GM23338 (cell line): ENCODE measurements at places on chromosomes 12 and 14. TPM values are rescaled to one million over a fixed set of nuclear protein-coding genes. Genes with fewer than 3 reads are reported as not detected.

Gene CMAS
- 61.2 and 62.9 TPM in 2 replicates for total RNA-seq

Gene LMNTD1
- not detected in 2 replicates for total RNA-seq

Gene PLEK2
- total RNA-seq = 1.0 TPM in 1 of 2 replicates, not detected in the other

Gene LGMN
- 83.5 and 120 TPM in 2 replicates for total RNA-seq

Gene AMHR2
- 0.24 TPM in 1 of 2 replicates, not detected in the other for total RNA-seq

Gene NAA25
- 49.0 and 63.6 TPM in 2 replicates for total RNA-seq

Gene OR2AP1
- not detected in 2 replicates for total RNA-seq

Gene ZC3H14
- total RNA-seq = 80.3 and 87.9 TPM in 2 replicates

Gene TAS2R43
- 2.6 and 2.7 TPM in 2 replicates for total RNA-seq

Gene RASSF8
- 30.6 and 30.8 TPM in 2 replicates for total RNA-seq

Gene MGST1
- 297 and 354 TPM in 2 replicates for total RNA-seq

Gene DPPA3
- total RNA-seq = 2.8 and 4.6 TPM in 2 replicates

- no peak for DNase-seq
Measured at GRCh38 chr14:51236314-51236713, 3.7 kb upstream of the TMX1 start.

GRCh38 chr14:67627519-67627918, 7.8 kb downstream of the ARG2 start:
- no peak for DNase-seq

DNA sequence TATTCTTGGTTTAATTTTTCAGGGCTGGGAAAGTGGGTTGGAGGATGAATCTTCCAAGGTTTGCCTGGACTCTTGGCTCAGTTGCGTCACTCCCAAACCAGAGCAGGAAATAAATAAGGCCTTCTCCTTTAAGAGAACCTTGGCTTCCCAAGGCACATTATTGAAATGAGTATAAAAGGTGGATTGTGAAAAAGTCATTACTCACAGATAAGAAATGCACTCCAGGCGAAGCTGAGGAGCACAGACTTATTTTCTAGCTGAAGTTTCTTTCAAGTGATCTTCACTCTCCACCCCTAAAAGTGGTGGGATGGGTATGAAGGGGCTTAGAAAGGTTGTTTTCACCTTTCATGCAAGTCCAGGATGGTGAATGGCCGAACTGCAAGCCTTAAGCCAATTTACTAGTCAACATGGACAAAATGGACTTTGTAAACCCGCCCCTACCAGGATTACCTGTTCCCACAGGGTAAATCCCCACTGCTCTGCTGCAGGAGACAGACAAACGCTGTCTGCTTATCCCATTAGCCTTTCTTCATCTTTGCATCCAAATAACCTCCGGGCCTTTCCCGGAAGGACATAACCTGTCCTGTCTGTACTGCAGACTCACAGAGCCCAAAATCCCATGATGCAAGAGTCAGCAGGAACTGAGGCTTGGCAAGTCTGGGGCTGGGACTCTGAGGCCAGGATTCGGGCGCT, 207.6 kb downstream of the BCL11B start:
- no peak for DNase-seq

- no peak for DNase-seq
Measured at GRCh38 chr14:84003346-84003745, 1526.6 kb upstream of the FLRT2 start.

DNA sequence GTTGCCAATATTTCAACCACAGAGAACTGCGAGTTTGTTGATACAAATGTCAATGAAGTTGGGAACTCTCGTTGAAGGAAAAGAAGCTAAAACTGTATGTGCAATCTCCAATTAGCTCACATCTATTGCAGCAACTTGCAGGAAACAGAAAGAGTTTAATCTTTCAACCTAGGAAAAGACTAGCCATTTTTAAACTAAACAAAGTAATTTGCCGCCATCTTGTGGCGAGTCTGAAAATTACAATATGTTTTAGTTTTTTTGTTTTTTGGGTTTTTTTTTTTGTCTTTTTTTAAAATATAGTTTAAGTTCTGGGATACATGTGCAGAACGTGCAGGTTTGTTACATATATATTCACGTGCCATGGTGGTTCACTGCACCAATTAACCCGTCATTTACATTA, 131.2 kb upstream of the FOXG1 start:
- peak; percentile 46 for DNase-seq

GRCh38 chr12:80805106-80805505, 88.4 kb downstream of the MYF5 start:
- no peak for DNase-seq

DNA sequence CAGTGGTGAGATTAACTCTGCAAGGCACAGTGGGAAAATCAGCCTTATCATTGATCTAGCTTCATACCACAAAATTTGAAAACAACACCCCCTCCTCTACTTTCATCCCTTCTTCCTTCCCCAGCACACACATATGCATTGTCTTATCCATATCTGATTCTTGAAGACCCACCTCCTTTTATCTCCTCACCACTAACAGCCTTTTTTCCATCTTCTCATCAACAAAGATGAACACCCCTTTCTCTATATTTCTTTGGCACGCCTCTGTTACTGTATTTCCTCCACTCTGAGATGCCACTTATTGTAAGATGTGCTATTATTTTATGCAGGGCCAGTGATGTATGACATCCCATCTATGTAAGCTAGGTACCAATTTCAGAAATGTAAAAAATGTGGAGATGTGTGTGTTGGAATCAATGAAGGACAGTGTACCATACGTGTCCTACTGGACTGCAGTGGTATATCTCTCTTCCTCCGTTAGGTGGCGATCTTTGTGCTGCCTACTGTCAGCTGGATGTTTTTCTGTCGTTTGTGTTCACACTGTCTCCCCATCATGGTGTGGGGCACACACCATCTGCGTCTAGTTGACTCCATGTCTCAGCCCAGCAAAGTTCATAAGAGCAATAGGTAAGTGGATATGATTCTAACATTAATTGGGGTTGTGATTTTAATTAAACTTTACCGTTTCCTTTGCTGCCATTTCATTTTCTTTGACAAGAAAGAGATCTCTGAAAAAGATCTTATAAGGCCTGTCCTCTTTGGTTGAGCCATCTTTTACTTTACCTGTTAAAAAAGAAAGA, 24.0 kb downstream of the CCDC38 start:
- peak; percentile 86 for DNase-seq

- no peak for DNase-seq
Measured at GRCh38 chr12:102093319-102093718, 26.6 kb downstream of the NUP37 start.

DNA sequence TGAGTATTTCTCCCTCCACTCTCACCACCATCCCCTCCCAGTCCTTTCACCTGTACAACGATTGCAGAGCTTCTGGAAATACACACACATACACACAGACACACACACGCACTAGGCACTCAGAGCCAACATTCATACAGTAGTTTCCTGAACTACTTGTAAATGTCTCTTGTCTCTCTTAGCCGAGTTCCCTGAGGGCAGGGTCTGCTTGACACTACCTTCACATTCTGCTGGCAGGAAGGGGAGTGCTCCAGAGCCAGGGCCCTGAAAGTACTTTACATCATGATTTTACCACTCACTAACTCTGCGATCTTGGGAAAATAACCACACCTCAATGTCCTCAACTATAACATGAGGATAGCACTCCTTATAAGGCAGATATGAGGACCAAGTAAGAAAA, 82.7 kb downstream of the GAS2L3 start:
- no peak for DNase-seq

GRCh38 chr14:90383731-90384542, 12.9 kb upstream of the CALM1 start:
- DNase-seq = peak; percentile 66

DNA sequence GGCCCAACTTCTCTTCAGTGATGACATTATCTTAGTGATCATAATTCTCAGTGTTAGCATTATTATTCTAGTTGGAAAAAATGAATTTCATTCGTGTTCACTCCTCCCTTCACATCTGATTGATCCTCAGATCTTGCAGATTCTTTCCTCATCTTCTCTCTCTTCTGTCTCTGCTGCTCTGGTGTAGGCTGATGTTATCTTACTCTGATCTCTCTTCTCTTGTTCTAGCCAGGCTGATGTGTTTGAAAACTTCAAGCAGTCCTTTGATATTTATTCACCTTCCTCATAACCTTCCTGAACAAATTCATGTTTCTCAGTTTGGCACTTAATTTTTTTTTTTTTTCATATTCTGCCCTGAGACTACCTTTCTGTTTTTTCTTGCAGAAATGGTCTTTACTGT, 5.6 kb upstream of the TBK1 start:
- DNase-seq = no peak

GRCh38 chr12:41120211-41120610, 67.9 kb upstream of the PDZRN4 start:
- DNase-seq = no peak

- DNase-seq = peak; percentile 37
Measured at GRCh38 chr14:23285530-23286019, 357 bp downstream of the HOMEZ start.

- DNase-seq = no peak
Measured at GRCh38 chr12:43655586-43655985, 103.0 kb downstream of the PUS7L start.

- no peak for DNase-seq
Measured at GRCh38 chr14:50402965-50403364, 6.3 kb upstream of the CDKL1 start.

DNA sequence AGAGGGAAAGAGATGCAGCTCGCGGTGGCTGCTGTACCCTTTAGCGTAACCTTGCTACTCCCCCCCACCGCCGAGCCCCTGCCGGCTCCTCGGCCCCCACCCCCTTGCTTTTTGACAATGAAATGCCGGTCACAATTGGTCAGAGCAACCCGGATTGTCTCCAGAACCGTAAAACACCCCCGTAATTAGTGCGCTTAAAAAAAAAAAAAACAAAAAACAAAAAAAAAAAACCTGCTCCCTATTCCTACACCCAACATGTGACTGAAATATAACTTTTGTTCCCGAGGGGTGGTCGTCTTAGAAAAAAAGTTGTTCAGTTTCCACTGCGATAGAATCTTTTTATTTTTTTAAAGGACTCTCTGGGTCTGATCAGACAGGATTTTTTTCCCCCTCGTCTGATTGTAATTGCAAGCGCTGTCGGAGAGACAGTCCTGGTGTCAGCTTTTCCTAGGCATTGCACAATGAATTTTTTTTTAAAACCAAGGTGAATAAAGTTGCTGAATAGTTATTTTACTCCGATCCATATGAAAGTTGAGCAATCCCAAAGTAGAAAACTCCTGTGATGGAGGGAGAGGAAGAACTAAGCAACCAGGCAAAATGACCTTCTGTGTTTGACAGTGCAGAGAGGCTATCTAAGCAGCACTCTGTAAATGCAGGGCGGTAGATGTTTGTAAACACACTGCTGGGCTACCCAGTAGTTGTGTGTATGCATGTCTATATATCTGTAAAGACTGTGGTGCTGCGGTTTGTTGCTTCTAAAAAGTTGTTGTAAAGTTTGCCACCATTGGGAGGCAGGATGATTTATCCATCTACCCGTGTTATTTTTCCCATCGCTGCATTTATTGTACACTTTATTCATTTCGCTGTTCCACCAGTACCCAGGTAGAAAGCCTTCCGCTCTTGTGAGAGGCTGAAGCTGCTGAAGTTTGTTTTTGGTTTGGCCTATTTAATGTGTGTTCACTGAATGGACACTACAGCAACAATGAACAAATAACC, 1.1 kb downstream of the ETV6 start:
- DNase-seq = peak; percentile 62

DNA sequence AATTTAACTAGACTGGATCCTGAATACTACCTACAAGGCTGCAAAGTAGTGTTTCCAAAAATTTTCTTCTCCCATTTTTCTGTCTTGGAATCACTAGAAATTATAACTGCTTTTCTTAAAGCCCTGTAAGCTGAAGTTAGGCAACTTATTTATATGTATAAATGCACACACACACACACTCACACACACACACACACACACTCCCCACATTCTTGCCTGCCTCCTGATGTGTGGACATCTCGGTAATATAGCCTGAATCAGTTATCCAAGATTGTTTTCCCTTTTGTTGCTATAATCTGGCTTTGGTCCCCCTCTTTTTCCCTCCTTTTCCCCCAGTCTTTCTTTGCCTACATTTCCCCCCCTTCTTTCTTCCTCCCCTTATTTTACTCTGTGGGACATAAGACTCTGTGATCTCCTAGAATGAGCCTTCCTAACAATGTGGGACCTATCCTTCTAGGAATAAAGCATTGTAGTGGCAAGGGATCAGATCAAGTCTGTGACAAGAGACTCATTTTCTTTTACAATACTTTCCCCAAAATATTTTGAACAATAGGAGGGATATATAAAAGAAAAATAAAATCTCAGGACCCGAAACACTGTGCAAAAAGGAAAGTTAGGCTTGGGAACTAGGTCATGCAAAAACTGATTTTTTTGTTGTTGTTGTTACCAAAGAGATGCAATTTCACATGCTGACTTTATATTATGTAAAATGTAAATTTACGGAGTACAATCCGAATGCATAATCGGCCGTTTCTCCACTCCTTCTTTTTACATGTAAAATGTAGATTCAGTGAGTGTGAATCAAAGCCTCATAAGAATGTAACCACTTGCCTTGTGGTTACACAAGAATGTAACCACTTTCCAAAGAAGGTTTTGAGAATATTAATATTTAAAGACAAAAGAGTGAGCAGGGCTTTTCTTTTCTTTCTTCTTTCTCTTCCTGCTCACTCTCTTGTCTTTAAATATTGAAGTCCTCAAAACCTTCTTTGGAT, 26.3 kb upstream of the CD69 start:
- no peak for DNase-seq

GRCh38 chr14:104281768-104282301, 143.4 kb downstream of the KIF26A start:
- no peak for DNase-seq

- DNase-seq = no peak
Measured at GRCh38 chr12:14240873-14241220, 124.6 kb upstream of the ATF7IP start.

DNA sequence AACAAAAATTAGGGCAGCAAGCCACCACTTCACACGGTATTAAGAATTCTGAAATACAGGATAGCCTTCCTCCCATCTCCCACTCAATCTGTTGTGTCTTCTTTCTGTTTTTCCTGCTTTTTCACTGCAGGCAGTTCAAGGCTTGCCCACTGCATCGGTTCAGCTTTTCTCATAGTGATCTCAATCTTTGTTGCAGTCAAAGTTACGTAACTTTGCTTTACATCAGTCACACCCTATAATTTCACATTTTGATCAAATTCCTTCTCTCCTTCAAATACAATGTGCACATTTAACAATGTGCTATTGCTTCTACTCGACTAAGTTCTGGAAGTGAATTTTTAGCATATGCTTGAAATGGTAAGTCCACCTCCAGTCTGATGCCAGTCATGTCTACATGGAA, 217.6 kb downstream of the EFCAB11 start:
- DNase-seq = no peak

GRCh38 chr12:54579258-54579657, 9.2 kb downstream of the PPP1R1A start:
- no peak for DNase-seq

DNA sequence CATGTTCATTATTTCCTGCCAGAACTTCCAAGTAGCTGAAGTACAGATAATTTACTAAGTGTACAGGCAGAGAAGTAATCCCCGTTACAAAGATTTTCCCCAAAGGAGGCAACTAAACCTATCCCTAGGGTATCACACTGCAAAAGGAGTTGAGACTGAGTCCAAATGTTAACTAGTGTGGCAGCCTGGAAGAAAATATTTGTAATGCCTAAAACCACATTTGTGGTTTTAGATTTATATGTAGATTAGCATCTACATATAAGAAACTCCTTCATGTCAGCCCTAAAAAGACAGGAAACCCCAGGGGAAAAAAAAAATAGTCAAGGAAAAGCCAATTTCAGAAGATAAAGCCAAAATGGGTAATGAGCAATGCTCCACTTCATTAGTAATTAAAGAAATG, 1.4 kb upstream of the RNASE12 start:
- no peak for DNase-seq
